ENCODE measurements at places on chromosomes 11 and 22. TPM values are rescaled to one million over a fixed set of nuclear protein-coding genes. Genes with fewer than 3 reads are reported as not detected.

The OR5AN1 gene
- total RNA-seq: not detected

The HPX gene
- 0.44 TPM for total RNA-seq

The OR6A2 gene
- not detected for total RNA-seq

The OR5A2 gene
- not detected for total RNA-seq

The TECTA gene
- 1.1 TPM for total RNA-seq

The APOA4 gene
- total RNA-seq: not detected

The OR52E5 gene
- not detected for total RNA-seq

The E2F8 gene
- 3.6 TPM for total RNA-seq

The UCP3 gene
- 2.7 TPM for total RNA-seq

The FAM180B gene
- total RNA-seq: 0.22 TPM

The OR52E8 gene
- total RNA-seq: not detected

The APOA1 gene
- 62.6 TPM for total RNA-seq

The GSTP1 gene
- total RNA-seq: 313 TPM

The SUSD2 gene
- 3.2 TPM for total RNA-seq

The BATF2 gene
- 1.3 TPM for total RNA-seq

The OR51A2 gene
- not detected for total RNA-seq

The C11orf16 gene
- not detected for total RNA-seq

The PLAAT2 gene
- not detected for total RNA-seq

The LARGE2 gene
- not detected for total RNA-seq

The NAALAD2 gene
- 0.60 TPM for total RNA-seq

The F2 gene
- total RNA-seq: not detected

The SLC22A8 gene
- not detected for total RNA-seq

The OTOG gene
- not detected for total RNA-seq

The POTEH gene
- not detected for total RNA-seq

The MYEOV gene
- total RNA-seq: not detected

The MOB2 gene
- total RNA-seq: 49.5 TPM

The PATE4 gene
- total RNA-seq: not detected

The PRAME gene
- total RNA-seq: not detected

The LAMTOR1 gene
- 82.0 TPM for total RNA-seq

The RAB36 gene
- 0.47 TPM for total RNA-seq

The CABP4 gene
- 1.4 TPM for total RNA-seq

The LRRC74B gene
- total RNA-seq: not detected

The ABCC8 gene
- total RNA-seq: 1.1 TPM

The P2RY2 gene
- 19.8 TPM for total RNA-seq

The WNT7B gene
- not detected for total RNA-seq

The SLC29A2 gene
- total RNA-seq: 14.6 TPM

The RASL10A gene
- 1.4 TPM for total RNA-seq

The MAP6 gene
- 5.7 TPM for total RNA-seq

The NADSYN1 gene
- 17.5 TPM for total RNA-seq

The NPAS4 gene
- total RNA-seq: not detected

The UBQLN3 gene
- total RNA-seq: 0.14 TPM

The YPEL1 gene
- 8.3 TPM for total RNA-seq

The GAL3ST3 gene
- total RNA-seq: 1.3 TPM

The OR52A1 gene
- not detected for total RNA-seq

The PRRG4 gene
- total RNA-seq: 0.33 TPM

The PTGDR2 gene
- 2.3 TPM for total RNA-seq

The PANX2 gene
- total RNA-seq: 0.58 TPM

The DDI1 gene
- total RNA-seq: not detected

The SCGB1D2 gene
- total RNA-seq: 1.6 TPM

The KCNK7 gene
- 0.85 TPM for total RNA-seq

The KRTAP5-10 gene
- total RNA-seq: not detected

The KREMEN1 gene
- total RNA-seq: 102 TPM

The TMEM45B gene
- not detected for total RNA-seq

The MAPK8IP2 gene
- 0.33 TPM for total RNA-seq

The NCAM1 gene
- total RNA-seq: 332 TPM

The SCGB1D4 gene
- total RNA-seq: not detected

The PNPLA2 gene
- total RNA-seq: 300 TPM

The CCDC15 gene
- 0.25 TPM for total RNA-seq
